Midbrain (tissue), 1 donor: ENCODE measurements at places on chromosomes 13 and 19.

DNA sequence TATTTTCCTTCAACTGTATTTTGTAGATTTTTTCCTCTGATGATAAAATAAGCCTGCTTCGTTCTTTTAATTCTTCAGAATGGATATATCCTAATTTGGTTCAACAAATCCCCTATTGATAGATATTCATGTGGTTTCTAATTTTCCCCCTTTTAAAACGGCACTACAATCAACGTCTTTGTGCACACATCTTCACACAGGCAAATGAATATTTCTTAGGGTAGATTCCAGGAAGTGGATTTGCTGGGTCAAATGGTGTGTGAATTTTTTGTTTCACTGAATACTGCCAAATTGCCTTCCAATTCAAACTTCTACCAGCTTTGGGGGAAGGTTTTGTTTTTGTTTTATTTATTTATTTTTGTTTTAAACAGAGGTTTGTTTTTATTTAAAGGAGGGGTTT lies 287.2 kb downstream of the FOXO1 start:
- DNase-seq = peak; percentile 21

- no peak for DNase-seq
Measured at GRCh38 chr19:41774515-41774980, 19.2 kb downstream of the CEACAM6 start.

- no peak for DNase-seq
Measured at GRCh38 chr13:99782669-99783068, 188.9 kb downstream of the ZIC5 start.

GRCh38 chr19:48770266-48770665 lies 14.9 kb downstream of the FGF21 start:
- no peak for DNase-seq

DNA sequence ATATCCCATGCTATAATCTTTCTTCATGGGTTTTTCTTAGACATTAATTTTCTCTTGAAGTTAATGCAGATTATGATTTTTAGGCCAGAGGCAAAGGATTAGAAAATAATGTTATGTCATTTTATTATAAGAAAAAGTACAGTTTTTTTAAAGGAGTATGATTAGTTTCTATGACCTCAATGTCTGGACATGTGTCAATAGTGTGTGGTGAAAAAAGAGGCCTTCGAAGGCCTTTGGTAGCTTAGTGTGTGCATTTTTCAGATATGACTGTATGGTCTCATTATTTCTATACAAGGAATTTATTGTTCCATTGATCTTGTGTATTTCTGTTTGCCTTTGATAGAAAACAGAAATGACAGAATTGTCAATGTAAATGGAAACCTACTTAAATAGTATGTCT lies 195.6 kb downstream of the GPC5 start:
- DNase-seq = no peak

GRCh38 chr13:100547791-100548201 lies 40.8 kb downstream of the GGACT start:
- no peak for DNase-seq

- no peak for DNase-seq
Measured at GRCh38 chr19:27767234-27767633, 1445.7 kb downstream of the UQCRFS1 start.

- DNase-seq = no peak
Measured at GRCh38 chr19:56126983-56127780, 6.1 kb upstream of the ZNF787 start.

DNA sequence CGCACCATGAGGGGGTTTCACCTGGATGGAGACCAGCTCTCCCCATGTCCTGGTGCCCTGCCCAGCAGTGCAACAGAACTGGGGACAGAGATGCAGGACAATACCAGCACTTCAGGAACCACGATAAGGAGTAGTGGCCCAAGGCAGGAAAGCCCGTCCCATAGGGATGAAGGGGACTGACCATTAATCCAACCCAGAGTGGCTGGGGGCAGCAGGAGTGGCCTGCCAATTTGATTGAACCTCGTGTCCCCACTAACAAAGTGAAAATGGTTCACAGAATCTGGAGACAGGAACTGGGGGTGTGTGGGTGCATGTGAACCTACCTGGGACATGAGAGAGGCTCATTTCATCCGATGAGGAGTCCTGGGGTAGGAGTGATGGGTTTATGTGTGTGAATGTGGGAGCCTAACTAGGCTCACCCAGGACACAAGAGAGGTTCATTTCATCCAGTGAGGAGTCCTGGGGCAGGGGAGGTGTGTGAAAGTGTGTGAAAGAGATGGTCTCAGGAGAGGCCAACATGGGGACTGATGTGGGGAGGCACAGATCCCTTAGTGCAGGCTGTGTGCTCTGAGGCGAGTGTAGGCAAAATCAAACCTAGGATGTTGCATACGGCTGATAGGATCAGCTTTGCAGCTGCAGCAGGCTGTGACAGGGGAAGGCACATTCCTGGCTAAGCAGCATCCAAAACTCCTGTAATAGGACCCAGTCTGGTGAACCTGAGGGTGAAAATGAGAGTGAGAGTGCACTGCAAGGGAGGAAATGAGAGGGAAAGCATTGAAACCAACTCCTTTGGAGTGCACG lies 98.2 kb downstream of the ZNF429 start:
- DNase-seq = no peak

DNA sequence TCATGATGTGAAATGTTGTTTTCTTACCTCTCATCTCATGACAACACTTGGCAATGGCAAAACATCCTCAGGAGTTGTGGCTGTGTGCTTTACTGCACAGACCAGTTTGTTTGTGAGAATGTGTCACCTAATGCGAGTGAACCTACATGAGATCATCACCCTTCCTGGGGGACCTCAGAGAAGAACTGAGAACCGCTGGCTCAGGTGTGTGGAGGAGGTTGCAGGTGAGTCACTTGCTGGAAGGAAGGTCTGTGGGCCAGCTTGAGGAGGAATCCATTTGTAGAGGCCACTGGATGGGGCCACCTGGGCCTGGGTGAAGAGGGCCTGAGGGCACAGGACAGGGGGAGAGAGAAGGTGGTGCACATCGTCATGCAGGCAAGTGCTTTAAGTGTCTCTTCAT lies 3.0 kb upstream of the CEACAM1 start:
- DNase-seq = no peak

GRCh38 chr13:61670384-61671161 lies 254.9 kb upstream of the PCDH20 start:
- no peak for DNase-seq

DNA sequence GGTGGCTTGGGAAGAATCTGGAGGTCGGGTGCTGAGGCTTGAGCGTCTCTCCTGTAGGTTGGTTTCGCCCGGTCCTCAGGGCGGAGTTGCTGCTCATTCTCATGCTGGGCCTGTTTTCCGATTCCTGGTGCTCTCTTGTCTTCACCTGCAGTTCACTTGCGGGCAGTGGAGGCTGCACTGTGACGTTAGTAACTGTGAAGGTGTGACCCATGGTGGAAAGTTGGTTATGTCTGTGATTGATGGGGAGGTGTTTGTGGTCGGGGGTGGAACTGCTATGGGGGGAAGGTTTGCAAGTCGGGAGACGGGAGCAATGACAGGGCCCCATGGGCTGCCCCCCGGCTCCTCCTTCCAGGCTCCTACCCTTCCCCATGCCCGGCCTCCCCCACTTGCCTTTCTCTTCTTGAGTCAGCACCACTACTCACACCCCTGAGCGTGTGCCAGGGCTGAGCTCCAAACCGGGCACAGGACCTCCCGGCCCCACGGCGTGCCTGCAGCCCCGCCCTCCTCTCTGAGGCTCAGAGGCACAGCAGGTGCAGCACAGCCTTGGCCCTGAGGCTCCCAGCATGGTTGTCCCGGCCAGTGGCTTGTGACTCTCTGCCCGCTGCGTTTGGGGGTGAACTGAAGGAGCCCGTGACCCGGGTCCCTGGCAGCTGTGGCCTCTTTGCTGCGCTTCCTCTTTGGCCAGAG lies 79.1 kb downstream of the ATP11A start:
- DNase-seq = no peak

- no peak for DNase-seq
Measured at GRCh38 chr13:48400850-48401291, 12.0 kb downstream of the LPAR6 start.

GRCh38 chr19:3073159-3073563 lies 10.9 kb upstream of the TLE5 start:
- DNase-seq = no peak

DNA sequence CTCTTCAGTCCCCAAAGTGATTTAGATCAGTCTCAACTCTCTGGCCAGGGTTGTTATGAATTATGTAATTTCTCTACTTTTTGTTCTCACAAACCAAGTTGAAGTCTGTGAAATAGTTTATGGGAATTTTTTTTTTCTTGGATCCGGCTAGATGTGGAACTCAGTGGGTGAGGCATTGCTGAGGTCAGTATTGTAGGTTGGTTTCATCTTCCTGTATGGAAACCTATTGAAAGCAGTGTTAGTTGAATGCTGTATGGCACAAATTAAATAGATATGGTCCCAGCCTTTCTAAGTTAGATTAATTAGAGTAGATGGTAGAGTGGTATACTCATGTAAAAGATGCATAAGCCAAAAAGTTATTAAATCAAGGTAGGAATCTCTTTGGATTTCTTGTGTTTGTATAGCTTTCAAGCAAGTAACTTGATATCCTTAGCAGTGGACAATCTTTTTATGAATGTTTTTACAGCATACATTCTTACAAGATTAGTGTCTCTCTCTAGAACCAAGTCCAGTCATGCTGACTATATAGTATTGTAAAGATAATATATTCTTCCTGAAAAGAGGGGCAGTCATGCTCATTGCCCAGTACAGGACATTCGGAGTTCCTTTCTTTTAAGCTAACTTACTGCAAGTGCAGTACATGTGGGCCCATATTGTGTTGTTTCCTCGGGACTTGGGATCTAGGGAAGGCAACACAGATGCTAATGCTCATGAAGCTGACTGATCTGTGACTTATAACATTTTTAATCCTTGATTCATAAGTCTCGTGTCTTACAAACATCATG lies 2541.1 kb downstream of the PCDH9 start:
- DNase-seq = no peak

GRCh38 chr13:76043874-76044273 lies 407.7 kb downstream of the LMO7 start:
- no peak for DNase-seq

DNA sequence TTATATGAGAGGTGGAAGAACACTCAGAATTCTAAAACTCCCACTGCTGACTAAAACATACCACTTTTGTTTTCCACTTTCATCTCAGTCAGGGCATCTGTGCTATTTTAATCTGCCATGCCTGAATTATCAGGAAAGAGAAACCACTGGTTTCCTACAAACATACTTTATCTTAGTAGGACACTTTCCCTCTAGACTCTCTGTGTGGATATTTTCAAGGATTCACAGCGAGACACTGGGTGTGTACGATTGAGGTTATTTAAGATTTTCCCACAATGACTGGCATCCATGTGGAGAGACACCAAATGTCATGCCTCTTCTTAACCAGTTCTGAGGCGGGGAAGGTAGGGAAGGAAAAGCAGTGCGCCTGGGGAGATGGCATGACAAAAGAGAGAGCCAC lies 212.2 kb downstream of the ENOX1 start:
- DNase-seq = no peak

GRCh38 chr19:9835507-9835949 lies 410 bp downstream of the PIN1 start:
- no peak for DNase-seq

- DNase-seq = peak; percentile 55
Measured at GRCh38 chr19:39110263-39110967, 15.2 kb upstream of the PAK4 start.

DNA sequence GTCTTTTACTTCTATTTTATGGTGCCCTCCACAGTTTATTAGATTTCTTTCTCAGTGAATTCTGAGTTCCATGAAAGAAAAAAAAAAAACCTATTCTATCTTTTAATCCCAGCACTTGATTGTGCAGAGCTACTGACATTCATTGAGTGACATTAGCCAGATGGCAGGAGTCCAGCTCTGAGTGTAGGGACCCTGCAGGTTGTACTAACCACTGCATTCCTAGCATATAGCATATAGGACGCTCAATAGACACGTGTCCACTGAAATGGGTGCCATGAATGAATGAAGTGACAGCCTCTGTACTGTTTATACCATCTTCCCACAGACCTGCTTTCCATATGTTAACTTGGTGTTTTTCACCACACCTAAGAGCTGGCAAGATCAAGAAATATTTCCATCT lies 206.3 kb downstream of the RAP2A start:
- DNase-seq = no peak

DNA sequence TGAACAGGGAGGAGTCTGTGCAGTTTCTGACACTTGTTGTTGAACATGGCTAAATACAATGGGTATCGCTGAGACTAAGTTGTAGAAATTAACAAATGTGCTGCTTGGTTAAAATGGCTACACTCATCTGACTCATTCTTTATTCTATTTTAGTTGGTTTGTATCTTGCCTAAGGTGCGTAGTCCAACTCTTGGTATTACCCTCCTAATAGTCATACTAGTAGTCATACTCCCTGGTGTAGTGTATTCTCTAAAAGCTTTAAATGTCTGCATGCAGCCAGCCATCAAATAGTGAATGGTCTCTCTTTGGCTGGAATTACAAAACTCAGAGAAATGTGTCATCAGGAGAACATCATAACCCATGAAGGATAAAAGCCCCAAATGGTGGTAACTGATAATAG lies 16.1 kb downstream of the CEACAM6 start:
- no peak for DNase-seq

- no peak for DNase-seq
Measured at GRCh38 chr13:40780822-40781401, 8.5 kb upstream of the SLC25A15 start.

DNA sequence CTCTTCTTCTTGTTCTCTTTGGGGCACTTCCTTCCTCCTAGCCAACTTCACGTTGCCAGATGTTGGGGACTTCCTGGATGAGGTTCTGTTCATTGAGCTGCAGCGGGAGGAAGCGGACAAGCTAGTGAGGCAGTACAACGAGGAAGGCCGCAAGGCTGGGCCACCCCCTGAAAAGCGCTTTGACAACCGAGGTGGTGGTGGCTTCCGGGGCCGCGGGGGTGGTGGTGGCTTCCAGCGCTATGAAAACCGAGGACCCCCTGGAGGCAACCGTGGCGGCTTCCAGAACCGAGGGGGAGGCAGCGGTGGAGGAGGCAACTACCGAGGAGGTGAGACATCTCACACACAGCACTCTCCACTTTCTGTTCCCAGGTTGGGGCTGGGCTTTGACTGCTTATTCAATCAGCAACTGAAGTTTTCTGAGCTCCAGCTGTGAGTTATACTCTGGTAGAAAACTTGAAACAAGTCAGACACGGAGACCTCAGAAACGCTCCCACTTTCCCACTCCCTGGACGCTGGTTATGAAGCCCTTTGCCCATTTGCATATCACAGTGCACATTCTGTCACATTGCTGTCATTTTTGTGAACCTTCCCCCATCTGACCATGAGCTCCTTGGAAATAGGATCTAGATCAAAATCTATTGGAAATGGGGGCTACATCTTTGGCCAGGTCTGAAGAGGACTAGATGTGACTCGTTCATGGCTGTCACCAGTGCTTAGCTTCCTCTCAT lies 7.2 kb upstream of the CCDC97 start:
- DNase-seq = no peak

DNA sequence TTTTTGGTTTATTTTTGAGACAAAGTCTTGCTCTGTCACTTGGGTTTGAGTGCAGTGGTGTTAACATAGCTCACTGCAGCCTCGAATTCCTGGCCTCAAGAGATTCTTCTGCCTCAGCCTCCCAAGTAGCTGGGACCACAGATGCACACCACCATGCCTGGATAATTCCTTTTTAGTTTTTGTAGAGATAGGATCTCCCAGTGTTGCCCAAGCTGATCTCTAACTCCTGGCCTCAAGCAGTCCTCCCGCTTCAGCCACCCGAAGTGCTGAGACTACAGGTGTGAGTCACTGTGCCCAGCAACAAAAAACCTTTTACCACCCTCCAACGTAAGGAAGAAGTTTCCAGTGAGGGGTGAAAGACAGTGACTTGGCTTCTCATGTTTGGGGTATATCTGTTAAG lies 81.1 kb upstream of the TSHZ3 start:
- no peak for DNase-seq
